ENCODE measurements at places on chromosomes 6 and 20. TPM values are rescaled to one million over a fixed set of nuclear protein-coding genes. Genes with fewer than 3 reads are reported as not detected.

- DNase-seq, result no peak
Observed at GRCh38 chr20:59790346-59790745, 143.1 kb downstream of the SYCP2 start.

The BHLHE23 gene
- total RNA-seq, result not detected

DNA sequence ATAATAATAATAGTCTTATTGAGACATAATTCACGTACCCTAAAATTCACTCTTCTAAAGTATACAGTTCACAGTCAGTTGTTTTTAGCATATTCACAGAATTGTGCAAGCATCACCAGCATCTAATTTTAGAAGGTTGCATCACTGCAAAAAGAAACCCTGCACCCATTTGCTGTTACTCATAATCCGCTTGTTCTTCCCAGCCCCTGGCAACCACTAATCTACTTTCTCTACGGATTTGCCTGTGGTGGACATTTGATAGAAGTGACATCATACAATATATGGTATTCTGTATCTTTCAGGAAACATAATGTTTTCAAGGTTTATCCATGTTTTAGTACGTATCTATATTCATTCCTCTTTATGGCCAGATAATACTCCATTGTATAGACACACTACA lies 41.5 kb upstream of the FAM184A start:
- peak; percentile 13 for DNase-seq

The KCNK16 gene
- total RNA-seq, result not detected
